ENCODE measurements at places on chromosomes 4 and X.

- DNase-seq = no peak
Observed at GRCh38 chrX:151609222-151609621, 45.7 kb downstream of the PASD1 start.

- no peak for DNase-seq
Observed at GRCh38 chr4:153341575-153342090, 2.9 kb upstream of the MND1 start.

DNA sequence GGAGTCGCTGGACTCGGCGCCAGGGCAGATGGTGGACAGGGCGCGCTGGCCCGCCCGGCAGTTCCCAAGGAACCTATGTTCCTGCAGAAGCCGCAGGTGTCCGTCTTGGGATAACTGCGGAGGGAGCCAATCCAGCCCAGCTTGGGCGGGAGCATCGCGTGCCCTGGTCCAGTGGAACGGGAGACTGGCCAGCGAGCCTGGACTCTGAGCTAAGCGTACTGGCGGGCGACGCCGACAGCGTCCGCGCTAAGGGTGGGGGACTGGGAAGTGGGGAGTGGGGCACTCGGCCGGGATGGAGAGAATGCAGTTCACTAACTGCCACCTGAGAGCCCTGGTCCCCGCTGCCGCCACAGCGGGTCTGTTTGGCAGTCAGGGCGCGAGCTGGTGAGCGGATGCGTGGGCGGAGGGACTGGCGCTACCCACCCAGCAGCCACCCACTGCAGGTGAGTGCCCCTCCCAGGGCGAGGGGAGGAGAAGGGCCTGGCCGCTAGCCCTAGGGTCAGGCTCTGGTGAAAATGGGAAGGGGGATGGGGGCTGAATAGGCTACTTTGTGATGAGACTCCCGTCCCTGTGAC, 1.3 kb upstream of the MAMLD1 start:
- DNase-seq = no peak

DNA sequence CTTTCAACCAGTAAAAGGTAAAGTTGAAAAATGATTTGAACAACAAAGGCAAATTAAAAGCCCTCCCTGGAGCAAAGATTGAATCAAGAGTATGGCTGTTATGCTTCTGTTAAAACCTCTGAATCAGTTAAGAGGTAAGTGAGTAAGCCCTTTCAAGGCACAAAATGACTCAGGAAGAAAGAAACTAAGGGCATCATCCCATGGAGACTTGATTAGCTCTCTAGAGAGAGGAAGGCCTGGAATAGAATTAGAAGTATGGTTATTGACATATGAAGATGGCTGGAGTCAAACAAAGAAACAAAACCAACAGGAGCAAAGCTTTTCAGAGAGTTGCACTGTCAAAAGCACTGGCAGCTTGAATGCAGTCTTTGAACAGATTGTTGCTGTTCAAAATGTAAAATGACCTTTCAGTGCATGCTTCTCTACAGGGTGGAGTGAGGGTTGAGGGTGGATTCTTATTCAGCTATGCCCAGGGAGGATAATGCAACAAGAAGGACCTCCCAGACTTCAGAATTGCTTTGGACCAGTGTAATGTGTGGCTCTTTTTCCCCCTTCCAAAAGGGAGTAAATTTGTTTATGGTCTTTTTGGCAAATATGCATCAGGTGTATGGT, 365.5 kb downstream of the GBA3 start:
- DNase-seq = no peak

GRCh38 chr4:4260185-4260751, 12.2 kb upstream of the TMEM128 start:
- no peak for DNase-seq

DNA sequence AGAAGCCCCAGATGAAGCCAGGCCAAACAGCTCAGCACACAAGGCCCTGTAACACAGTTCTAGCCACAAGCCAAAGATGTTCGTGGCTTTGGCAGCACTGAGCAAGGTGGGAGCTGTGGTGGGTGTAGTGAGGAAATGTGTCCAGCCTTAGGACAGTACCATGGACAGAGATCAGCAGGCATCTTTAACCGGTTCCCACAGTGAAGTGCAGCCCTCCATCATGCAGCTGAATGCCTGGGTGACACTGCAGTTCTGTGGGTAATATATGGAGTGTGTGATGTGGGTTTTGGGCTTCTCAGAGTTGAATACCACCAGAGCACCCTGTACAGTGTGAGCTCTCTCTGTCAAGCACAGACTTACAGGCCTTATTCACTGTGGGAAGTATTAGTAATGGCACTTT, 6.0 kb upstream of the NEXMIF start:
- no peak for DNase-seq

Data from stimulated activated CD8-positive, alpha-beta memory T cell treated with anti-CD3 and anti-CD28 coated beads, Interleukin-4, amount 100 ng/mL, for 4 hours (primary cell).